Foreskin keratinocyte (primary cell): ENCODE measurements at places on chromosomes 4 and X. TPM values are rescaled to one million over a fixed set of nuclear protein-coding genes. Genes with fewer than 3 reads are reported as not detected.

Gene PHOX2B
- not detected in 2 replicates for polyA plus RNA-seq

Gene RS1
- not detected in 2 replicates for polyA plus RNA-seq

Gene TEX13D
- polyA plus RNA-seq: not detected in 2 replicates

Gene TRO
- polyA plus RNA-seq: 1.3 and 2.4 TPM in 2 replicates

Gene KIF4A
- polyA plus RNA-seq: 8.4 and 12.7 TPM in 2 replicates

Gene MAGED4B
- polyA plus RNA-seq: 4.7 and 12.9 TPM in 2 replicates

Gene IL3RA
- not detected in 2 replicates for polyA plus RNA-seq

Gene HSFX1
- 0.07 and 0.48 TPM in 2 replicates for polyA plus RNA-seq

Gene PPEF1
- polyA plus RNA-seq: not detected in 2 replicates

Gene NEXMIF
- polyA plus RNA-seq: not detected in 2 replicates

Gene SPIN3
- 1.4 and 1.5 TPM in 2 replicates for polyA plus RNA-seq

Gene ARAP2
- polyA plus RNA-seq: 1.5 and 1.8 TPM in 2 replicates

Gene PFKFB1
- 0.14 and 0.19 TPM in 2 replicates for polyA plus RNA-seq

Gene CRMP1
- not detected in 2 replicates for polyA plus RNA-seq

Gene F11
- not detected in 2 replicates for polyA plus RNA-seq

Gene AREG
- 980 and 1,643 TPM in 2 replicates for polyA plus RNA-seq

Gene RTL9
- 0.03 TPM in 2 replicates for polyA plus RNA-seq

Gene NAT8L
- 0.02 TPM in 1 of 2 replicates, not detected in the other for polyA plus RNA-seq

Gene PWWP3B
- polyA plus RNA-seq: 0.04 TPM in 1 of 2 replicates, not detected in the other

Gene MAMLD1
- polyA plus RNA-seq: 1.1 and 1.2 TPM in 2 replicates

Gene MAGEC1
- not detected in 2 replicates for polyA plus RNA-seq

Gene ITIH6
- polyA plus RNA-seq: not detected in 2 replicates

Gene PAGE2
- polyA plus RNA-seq: not detected in 2 replicates

Gene ZCCHC12
- polyA plus RNA-seq: not detected in 2 replicates

Gene MANBA
- polyA plus RNA-seq: 6.4 and 9.1 TPM in 2 replicates

Gene TCEAL6
- polyA plus RNA-seq: not detected in 2 replicates

Gene ACE2
- 0.07 TPM in 2 replicates for polyA plus RNA-seq

Gene GYG2
- polyA plus RNA-seq: not detected in 2 replicates

Gene DDX53
- polyA plus RNA-seq: not detected in 2 replicates

Gene GAGE1
- polyA plus RNA-seq: not detected in 2 replicates

Gene MSX1
- 0.07 and 0.31 TPM in 2 replicates for polyA plus RNA-seq

Gene FMR1NB
- not detected in 2 replicates for polyA plus RNA-seq

Gene CHIC2
- 14.7 and 16.8 TPM in 2 replicates for polyA plus RNA-seq

Gene PRSS12
- 9.0 and 9.5 TPM in 2 replicates for polyA plus RNA-seq

Gene CFAP47
- not detected in 2 replicates for polyA plus RNA-seq

Gene RHOXF2B
- polyA plus RNA-seq: not detected in 2 replicates

Gene PAK3
- 0.03 TPM in 1 of 2 replicates, not detected in the other for polyA plus RNA-seq

Gene LDB2
- not detected in 2 replicates for polyA plus RNA-seq

Gene ARR3
- polyA plus RNA-seq: not detected in 2 replicates

Gene SLC9B1
- polyA plus RNA-seq: 0.16 and 0.18 TPM in 2 replicates

Gene TIMP1
- 231 and 234 TPM in 2 replicates for polyA plus RNA-seq

Gene ERAS
- polyA plus RNA-seq: not detected in 2 replicates

Gene MBTPS2
- 3.0 and 4.0 TPM in 2 replicates for polyA plus RNA-seq

Gene NAP1L3
- 0.08 and 0.19 TPM in 2 replicates for polyA plus RNA-seq

Gene CSAG3
- not detected in 2 replicates for polyA plus RNA-seq

Gene PLXNB3
- polyA plus RNA-seq: 6.1 and 8.3 TPM in 2 replicates

Gene FABP2
- not detected in 2 replicates for polyA plus RNA-seq

Gene SORCS2
- polyA plus RNA-seq: 0.04 and 0.11 TPM in 2 replicates

Gene LRCH2
- 0.01 TPM in 1 of 2 replicates, not detected in the other for polyA plus RNA-seq

Gene MID2
- 3.3 and 3.8 TPM in 2 replicates for polyA plus RNA-seq

Gene TNMD
- polyA plus RNA-seq: not detected in 2 replicates

Gene MAGEA2B
- polyA plus RNA-seq: not detected in 2 replicates
